Endothelial cell of umbilical vein (primary cell): ENCODE measurements at places on chromosomes 3 and 15.

- no peak overlapping the region for H3K4me3 ChIP-seq
- no peak overlapping the region for H3K27ac ChIP-seq
- no peaks in the 10 kb centered on the region for H3K27me3 ChIP-seq
- H3K36me3 ChIP-seq, result no peaks in the 10 kb centered on the region
- no peaks in the 10 kb centered on the region for H3K4me1 ChIP-seq
Observed at GRCh38 chr15:60551147-60551780, 72.3 kb upstream of the ICE2 start.

DNA sequence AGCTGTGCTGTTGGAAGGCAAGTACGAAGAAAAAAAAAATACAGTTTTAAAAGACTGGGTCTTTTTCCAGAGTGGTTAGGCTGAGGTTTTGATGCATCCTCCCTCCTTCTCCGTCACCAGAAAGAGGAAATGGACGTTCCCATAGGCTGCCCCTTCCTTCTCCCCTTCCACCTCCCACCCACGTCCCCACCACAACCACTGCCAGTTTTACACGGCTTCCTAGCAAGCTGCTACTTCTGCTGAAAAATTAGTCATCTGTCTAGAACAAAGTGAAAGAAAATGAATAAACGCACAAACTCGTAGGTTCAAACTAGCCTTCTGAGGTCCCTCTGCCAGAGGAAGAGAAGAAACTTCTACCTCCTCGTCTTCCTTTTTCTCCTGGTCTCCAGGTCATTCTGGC is 71.6 kb upstream of the RPL35A start:
- no peak overlapping the region for H3K4me3 ChIP-seq
- H3K36me3 ChIP-seq, result peaks cover 7% of the 10 kb centered on the region
- no peak overlapping the region for H3K27ac ChIP-seq
- DNase-seq, result no peak

DNA sequence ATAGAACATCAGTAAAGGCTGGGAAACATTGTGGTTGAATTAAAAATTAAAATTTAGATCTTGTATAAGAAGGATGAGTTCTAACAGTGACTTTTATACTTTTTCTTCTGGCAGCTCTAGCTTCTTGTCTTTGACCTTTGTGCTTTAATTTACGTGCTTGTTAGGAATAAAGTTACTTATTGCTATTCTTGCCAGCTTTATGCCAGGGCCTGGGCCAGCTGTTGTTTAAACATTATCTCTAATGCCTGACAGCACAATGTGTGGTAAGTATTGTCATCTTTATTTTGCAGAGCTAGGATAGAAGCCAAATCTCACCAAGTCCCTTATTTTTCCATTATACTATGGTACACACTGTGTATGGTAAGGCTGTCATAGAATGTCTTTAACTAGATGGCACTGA is 766.7 kb upstream of the GOLIM4 start:
- DNase-seq, result no peak
- H3K27ac ChIP-seq, result no peak overlapping the region
- H3K4me1 ChIP-seq, result no peaks in the 10 kb centered on the region
- H3K27me3 ChIP-seq, result peaks cover 11% of the 10 kb centered on the region
- no peak overlapping the region for H3K4me3 ChIP-seq

- peaks cover 13% of the 10 kb centered on the region for H3K4me1 ChIP-seq
- H3K4me3 ChIP-seq, result no peak overlapping the region
- DNase-seq, result no peak
- H3K27ac ChIP-seq, result no peak overlapping the region
Observed at GRCh38 chr3:25658836-25659235, 5.9 kb downstream of the TOP2B start.

GRCh38 chr3:56702490-56703315 is 19.6 kb upstream of the TASOR start:
- H3K27ac ChIP-seq, result no peak overlapping the region
- DNase-seq, result peak; percentile 66
- H3K4me1 ChIP-seq, result no peaks in the 10 kb centered on the region
- H3K27me3 ChIP-seq, result no peaks in the 10 kb centered on the region
- no peak overlapping the region for H3K4me3 ChIP-seq

DNA sequence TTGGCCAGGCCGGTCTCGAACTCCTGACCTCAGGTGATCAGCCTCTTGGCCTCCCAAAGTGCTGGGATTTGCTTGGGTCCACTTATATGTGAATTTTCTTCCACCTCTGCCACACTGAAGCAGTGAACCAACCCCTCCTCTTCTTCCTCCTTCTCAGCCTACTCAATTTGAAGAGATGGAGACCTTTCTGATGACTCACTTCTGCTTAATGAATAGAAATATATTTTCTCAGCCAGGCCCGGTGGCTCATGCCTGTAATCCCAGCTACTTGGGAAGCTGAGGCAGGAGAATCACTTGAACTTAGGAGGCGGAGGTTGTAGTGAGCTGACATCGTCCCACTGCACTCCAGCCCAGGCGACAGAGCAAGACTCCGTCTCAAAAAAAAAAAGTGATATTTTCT is 46.8 kb upstream of the GATM start:
- DNase-seq, result peak; percentile 19
- H3K36me3 ChIP-seq, result peaks cover 2% of the 10 kb centered on the region
- H3K4me3 ChIP-seq, result no peak overlapping the region
- no peak overlapping the region for H3K27ac ChIP-seq
- no peaks in the 10 kb centered on the region for H3K27me3 ChIP-seq

DNA sequence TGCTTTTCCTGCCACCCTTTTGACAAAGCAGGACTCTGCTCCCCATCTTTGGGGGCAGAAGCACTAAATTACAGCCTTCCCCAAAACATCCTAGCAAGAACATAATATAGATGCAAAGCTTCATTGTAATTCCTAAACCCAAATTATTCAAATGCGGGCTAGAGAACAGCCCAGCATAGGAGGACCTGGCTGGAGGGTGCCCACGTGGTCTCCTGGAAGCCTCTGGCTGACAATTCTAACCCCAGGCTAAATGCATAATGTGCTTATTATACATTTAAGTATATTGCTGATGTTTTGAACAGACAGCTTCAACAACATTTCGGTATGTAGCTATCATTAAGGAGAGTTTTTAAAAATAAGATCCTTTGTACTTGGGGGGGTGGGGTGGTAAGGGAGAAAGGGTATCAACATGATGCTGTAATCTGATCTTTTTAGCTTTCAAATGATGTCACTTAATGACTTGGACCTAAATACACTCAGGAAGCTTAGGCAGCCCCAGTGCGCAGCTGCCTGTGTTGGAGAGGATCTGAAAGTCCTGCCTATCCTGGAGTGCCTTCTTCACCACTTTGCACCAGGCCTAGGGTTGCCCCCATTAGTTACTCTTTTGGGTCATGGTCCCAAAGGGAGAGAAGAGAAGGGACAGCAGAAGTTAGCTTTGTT is 57.2 kb upstream of the USP3 start:
- no peak for DNase-seq
- H3K27ac ChIP-seq, result no peak overlapping the region
- no peak overlapping the region for H3K4me3 ChIP-seq

DNA sequence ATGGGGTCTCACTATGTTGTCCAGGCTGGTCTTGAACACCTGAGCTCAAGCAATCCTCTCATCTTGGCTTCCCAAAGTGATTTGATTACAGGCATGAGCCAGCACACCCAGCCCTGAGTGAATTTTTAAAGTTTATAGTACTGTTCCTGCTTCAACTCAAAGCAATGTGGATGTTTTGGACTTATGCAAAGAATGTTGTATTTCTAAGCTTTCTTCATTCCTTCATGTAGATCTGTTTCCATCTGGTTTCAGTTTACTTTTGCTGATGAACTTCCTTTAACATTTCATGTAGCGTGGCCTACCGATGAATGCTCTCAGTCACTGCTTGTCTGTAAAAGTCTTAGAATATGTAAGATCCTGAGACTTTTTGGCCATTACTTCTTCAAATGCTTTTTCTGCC is 23.2 kb downstream of the NRG4 start:
- H3K4me3 ChIP-seq, result no peak overlapping the region
- H3K4me1 ChIP-seq, result no peaks in the 10 kb centered on the region
- no peak overlapping the region for H3K27ac ChIP-seq
- peaks cover 6% of the 10 kb centered on the region for H3K27me3 ChIP-seq
- no peak for DNase-seq
